T-helper 9 cell (primary cell): ENCODE measurements at places on chromosomes 12 and 14.

- DNase-seq = no peak
These were observed 57.9 kb upstream of the FICD start for GRCh38 chr12:108457006-108457733.

- no peak for DNase-seq
These were observed 25.6 kb upstream of the MBIP start for GRCh38 chr14:36346052-36346451.

DNA sequence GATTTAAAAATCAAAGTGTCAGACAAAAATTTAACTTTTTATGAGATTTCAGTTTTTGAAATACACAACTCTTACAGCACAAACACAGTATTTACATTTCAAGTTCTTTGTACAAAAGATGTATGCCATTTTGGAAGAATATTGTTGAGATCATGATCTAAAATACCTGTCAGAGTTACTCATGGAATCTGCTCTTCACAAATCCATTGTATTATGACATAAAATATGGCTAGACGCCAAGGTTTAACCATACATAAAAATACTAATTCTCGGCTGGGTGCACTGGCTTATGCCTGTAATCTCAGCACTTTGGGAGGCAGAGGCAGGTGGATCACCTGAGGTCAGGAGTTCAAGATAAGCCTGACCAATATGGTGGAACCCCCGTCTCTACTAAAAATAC, 6.2 kb upstream of the SYCP3 start:
- DNase-seq = no peak

DNA sequence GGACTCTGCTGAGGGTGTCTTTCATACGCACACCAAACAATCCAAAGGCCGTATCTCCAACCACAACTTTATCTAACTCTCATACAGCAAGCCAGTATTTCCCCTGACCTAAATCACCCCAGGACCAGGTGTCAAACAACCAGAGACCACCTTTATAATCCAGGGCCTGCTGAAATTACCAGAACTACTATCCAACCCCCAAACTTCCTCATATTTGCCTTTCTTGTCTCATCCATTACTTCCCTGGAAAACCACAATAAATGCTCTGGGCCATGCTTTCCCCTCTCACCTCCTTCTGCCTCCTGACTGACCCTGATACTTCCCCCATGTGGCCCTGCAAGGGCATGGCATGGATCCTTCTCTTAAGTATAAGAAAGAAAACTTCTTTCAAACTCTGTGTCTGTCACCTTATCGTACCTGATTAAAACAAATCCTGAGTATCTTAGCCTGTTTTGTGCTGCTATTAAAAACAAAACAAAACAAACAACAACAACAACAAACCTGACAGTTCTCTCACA, 44.7 kb upstream of the CRACR2A start:
- DNase-seq = no peak

DNA sequence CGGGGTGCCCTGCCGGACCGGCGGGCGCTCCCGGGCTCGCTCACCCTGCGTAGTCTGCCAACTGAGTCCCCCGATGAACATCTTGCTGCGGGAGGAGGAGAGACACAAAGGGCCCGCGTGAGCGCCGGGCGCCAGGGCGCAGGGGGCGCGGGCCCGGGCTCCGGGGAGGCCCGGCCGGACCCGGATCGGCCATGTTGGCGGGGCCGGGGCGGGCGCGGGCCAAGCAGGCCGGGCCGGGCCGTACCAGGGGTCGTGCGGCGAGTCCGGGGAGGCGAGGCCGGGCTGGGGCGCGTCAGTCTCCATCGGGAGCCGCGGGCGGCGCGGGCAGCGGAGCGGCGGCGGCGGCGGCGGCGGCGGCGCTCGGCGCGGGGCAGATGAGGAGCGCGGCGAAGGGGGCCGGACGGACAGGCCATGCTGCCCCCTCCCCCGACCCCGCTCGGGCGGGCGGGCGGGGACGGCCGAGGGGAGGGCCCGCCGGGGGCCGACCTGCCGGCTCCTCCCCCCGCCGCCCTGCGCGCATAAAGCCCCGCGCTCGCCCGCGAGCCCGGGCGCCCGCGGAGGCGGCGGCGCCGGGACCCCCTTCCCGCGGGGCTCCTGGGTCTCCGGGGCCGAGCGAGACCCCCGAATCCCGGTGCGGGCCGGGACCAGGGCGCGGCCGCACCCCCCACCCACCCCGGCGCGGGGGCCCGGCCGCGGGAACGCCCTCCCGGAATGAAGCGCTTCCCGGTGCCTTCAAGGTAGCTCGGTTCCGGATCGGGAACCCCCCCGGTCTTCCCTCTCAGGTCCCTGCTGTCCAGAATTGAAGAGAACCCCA, at the start of gene MSI1:
Gene MSI1 (minus strand): TSS at position 376 of the 814 bp plus-strand sequence. CDS start 73 bp downstream, at position 303.
- DNase-seq = no peak

- DNase-seq = no peak
These were observed 6.9 kb downstream of the TNFAIP2 start for GRCh38 chr14:103130017-103130764.

- no peak for DNase-seq
These were observed 2.3 kb upstream of the CSRP2 start for GRCh38 chr12:76881142-76881541.
